Naive B cell (primary cell): ENCODE measurements at places on chromosomes 13 and 19.

DNA sequence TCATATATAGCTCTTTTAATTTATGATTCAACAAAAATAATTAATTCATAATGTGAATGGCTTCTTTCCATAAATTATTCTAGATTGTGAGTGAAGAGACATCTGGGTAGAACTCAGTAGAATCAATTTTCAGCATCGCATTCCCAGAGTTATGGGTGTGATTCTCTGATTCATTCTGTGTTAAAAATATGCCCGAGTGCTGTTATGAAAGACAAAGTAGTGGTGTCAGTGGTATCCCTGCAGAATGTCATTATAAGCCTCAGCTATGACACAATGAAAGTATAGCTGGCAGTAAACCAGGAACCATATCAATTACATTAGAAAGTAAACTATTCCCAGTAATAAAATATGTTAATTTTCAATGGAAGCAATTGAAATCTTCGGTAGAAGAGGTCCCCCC is 480.5 kb upstream of the SLITRK1 start:
- no peak overlapping the region for H3K27ac ChIP-seq
- H3K36me3 ChIP-seq = no peaks in the 10 kb centered on the region
- H3K4me3 ChIP-seq = no peak overlapping the region
- H3K27me3 ChIP-seq = no peaks in the 10 kb centered on the region
- no peak for DNase-seq

DNA sequence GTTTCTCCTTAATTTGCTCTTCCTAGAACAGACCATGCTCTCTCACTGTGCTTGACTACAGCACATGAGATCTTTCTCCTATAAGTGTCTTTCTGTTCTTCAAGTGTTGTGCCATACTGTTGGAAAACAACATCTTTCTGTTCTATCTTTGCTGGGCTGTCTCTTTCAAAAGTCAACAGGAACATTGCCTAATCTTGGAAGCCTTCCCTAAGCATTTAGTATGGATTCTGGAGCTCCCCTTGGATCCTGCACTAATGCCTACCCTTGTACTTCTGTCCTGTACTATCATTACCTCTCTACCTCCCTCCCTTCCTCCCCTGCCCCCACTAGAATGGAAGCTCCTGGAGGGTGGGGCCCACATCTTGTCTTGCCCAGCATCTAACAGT is 26.8 kb downstream of the STARD13 start:
- no peak overlapping the region for H3K4me3 ChIP-seq
- no peaks in the 10 kb centered on the region for H3K27me3 ChIP-seq
- no peaks in the 10 kb centered on the region for H3K36me3 ChIP-seq
- no peaks in the 10 kb centered on the region for H3K4me1 ChIP-seq
- DNase-seq = no peak

DNA sequence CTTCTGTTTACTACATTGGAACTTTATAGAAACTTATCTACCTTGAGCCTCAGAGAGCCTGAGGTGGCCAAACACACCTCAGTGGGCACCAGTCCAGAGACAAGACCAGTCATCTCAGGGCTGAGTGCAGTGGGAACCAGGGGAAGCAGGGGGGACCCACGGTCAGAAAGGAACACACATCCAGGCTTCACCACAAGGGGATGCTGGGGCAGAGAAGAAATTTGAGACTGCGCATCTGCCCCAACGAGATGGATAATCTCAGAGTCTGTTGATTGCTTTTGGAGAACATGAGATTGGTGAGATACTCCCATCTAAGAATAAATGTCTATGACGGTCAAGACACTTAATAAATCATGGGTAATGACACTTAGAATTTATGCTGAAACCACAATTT is 98.7 kb downstream of the DOCK9 start:
- H3K36me3 ChIP-seq = peaks cover 38% of the 10 kb centered on the region
- no peak for DNase-seq
- peaks cover 20% of the 10 kb centered on the region for H3K4me1 ChIP-seq
- H3K27ac ChIP-seq = no peak overlapping the region
- H3K4me3 ChIP-seq = no peak overlapping the region

- DNase-seq = no peak
- H3K27ac ChIP-seq = no peak overlapping the region
- peaks cover 9% of the 10 kb centered on the region for H3K36me3 ChIP-seq
- peaks cover 20% of the 10 kb centered on the region for H3K4me1 ChIP-seq
- no peaks in the 10 kb centered on the region for H3K27me3 ChIP-seq
Measured at GRCh38 chr13:40464337-40465014, 202.0 kb downstream of the FOXO1 start.

DNA sequence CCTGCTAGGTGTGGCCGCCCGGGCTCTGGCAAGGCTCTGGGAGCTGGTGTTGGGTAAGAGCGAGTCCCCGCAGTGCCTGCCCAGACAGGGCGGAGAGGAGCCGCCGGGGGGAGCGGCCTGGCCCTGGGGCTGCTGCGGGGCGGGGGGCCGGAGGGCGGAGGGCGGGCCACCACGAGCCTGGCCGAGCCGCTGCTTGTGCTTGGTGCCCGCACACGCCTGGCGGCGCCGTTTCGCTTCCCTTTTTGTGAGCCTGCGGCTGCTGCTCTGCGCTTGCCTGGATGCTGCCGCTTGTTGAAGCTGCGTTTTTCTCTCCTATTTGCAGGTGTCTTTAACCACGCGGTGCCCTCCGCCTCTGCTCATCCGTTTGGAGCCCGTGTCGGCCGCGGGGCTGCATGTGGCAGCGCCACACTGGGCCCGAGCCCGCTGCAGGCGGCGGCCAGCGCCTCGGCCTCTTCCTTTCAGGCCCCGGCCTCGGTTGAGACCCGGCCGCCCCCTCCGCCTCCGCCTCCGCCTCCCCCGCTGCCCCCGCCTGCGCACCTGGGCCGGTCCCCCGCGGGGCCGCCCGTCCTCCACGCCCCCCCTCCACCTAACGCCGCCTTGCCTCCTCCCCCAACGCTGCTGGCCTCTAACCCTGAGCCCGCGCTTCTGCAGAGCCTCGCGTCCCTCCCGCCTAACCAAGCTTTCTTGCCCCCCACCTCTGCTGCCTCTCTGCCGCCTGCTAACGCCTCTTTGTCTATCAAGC is 8.5 kb downstream of the PLEKHJ1 start:
- H3K4me3 ChIP-seq = peak overlapping the region; percentile 10
- H3K27me3 ChIP-seq = no peaks in the 10 kb centered on the region
- H3K36me3 ChIP-seq = no peaks in the 10 kb centered on the region
- H3K27ac ChIP-seq = no peak overlapping the region
- peak; percentile 34 for DNase-seq

GRCh38 chr19:54121259-54121658 is 5.7 kb downstream of the PRPF31 start:
- peaks cover 15% of the 10 kb centered on the region for H3K4me1 ChIP-seq
- H3K4me3 ChIP-seq = no peak overlapping the region
- no peak for DNase-seq
- no peak overlapping the region for H3K27ac ChIP-seq
- H3K27me3 ChIP-seq = no peaks in the 10 kb centered on the region

DNA sequence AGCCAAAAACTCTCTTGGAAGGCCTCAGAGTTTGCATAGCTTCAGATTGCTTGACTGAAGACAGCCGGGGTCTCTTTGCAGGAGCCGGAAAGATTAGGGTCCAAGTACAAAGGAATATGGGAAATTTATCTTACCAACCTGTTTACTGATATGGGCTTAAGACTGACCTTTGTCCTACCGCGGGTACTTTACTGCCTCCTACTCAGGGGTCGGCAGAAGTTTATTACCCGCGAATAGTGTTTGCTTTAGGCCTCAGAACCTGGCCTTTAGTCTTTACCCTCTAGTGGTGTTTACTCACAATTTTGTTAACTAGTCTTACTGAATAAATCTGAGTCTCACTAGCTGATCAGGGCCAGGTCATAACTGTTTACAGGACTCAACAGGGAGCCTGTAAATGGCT is 765.4 kb upstream of the SPRY2 start:
- H3K4me3 ChIP-seq = no peak overlapping the region
- H3K27ac ChIP-seq = no peak overlapping the region
- no peaks in the 10 kb centered on the region for H3K36me3 ChIP-seq
- H3K4me1 ChIP-seq = no peaks in the 10 kb centered on the region

DNA sequence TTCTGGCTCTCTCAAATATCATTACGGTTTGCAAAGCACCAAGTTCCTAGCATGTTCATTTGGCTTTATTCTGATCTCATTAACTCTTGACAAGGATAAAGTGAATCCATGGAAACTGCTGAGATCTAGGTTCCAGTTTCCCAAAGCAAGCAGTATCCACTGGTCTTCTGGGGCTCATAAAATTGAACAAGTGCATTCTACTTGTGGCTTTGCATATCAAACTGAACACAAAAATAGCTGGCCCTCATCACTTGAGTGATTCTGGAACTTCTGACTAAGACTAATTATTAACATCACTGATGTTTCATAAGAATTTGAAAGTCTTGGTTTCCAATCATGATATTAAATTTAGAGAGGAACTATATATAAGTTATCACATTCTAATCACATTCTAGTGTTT is 6.3 kb upstream of the KCTD12 start:
- DNase-seq = no peak
- H3K4me1 ChIP-seq = peaks cover under 1% of the 10 kb centered on the region
- H3K36me3 ChIP-seq = no peaks in the 10 kb centered on the region
- H3K27me3 ChIP-seq = peaks cover 35% of the 10 kb centered on the region
- no peak overlapping the region for H3K4me3 ChIP-seq

DNA sequence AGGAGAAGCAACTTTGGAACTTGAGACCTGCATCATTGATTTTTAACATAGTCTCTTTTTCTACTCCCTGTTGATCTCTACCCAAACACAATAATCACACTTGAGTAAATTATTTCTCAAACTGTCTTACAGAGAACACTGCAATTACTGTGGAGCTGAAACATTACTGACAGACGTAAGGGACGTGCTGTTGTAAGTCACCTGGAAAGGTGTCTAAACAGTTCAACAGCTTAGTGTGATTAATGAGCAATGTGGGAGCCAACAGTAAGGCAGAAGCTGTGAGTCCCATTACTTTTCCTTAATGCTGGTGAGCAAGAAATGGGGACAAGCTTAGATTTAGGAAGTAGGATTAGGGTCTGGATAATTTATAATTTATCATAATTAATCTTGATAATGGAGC is 265.7 kb downstream of the DLEU7 start:
- H3K27ac ChIP-seq = no peak overlapping the region
- no peaks in the 10 kb centered on the region for H3K36me3 ChIP-seq
- H3K27me3 ChIP-seq = no peaks in the 10 kb centered on the region

DNA sequence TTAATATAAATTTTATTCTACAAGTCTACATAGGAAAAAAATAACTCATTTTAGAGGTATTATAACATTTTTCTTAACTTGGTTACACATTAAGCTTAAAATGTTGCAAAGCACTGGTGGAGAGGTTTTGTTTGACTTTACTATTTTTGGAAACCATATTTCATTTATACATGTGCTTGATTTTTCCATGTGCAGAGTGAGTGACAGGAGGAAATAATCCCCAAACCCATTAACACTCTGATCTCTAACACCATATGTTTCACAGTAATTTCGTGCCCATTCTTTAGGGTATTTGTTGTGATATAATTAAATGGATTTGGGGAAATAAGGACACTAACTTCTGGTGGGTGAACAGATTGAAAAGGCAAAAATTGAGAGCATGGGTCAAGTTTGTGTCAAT is 2124.4 kb upstream of the PCDH20 start:
- no peak for DNase-seq
- H3K4me1 ChIP-seq = no peaks in the 10 kb centered on the region
- H3K36me3 ChIP-seq = no peaks in the 10 kb centered on the region
- no peak overlapping the region for H3K27ac ChIP-seq

GRCh38 chr19:55165952-55166529 is 372 bp downstream of the DNAAF3 start:
- H3K36me3 ChIP-seq = peaks cover 7% of the 10 kb centered on the region
- H3K4me1 ChIP-seq = peaks cover 16% of the 10 kb centered on the region
- no peak overlapping the region for H3K27ac ChIP-seq
- peak overlapping the region; percentile 67 for H3K4me3 ChIP-seq
- peaks cover 77% of the 10 kb centered on the region for H3K27me3 ChIP-seq

DNA sequence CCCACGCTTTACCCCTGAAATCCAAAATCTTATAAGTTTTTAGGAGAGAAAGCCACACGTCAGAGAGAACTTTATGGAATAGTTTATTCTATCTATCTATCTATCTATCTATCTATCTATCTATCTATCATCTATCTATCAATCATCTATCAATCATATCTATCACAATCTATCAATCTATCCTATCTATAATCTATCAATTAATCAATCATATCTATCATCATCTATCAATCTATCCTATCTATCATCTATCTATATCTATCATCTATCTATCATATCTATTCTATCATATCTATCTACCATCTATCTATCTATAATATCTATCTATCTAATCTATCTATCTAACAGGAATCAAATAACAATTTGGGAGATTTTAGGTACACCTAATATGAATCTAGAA is 115.1 kb downstream of the FGF9 start:
- no peak overlapping the region for H3K27ac ChIP-seq
- no peak overlapping the region for H3K4me3 ChIP-seq
- no peaks in the 10 kb centered on the region for H3K4me1 ChIP-seq
- DNase-seq = no peak
- H3K36me3 ChIP-seq = no peaks in the 10 kb centered on the region

- no peaks in the 10 kb centered on the region for H3K36me3 ChIP-seq
- no peak for DNase-seq
- no peaks in the 10 kb centered on the region for H3K27me3 ChIP-seq
- H3K4me1 ChIP-seq = peaks cover 19% of the 10 kb centered on the region
Measured at GRCh38 chr19:35297922-35298321, 6.0 kb downstream of the MAG start.

- DNase-seq = no peak
- peak overlapping the region; percentile 86 for H3K27ac ChIP-seq
- peaks cover 62% of the 10 kb centered on the region for H3K4me1 ChIP-seq
- H3K4me3 ChIP-seq = no peak overlapping the region
Measured at GRCh38 chr19:40815223-40815622, 16.2 kb downstream of the EGLN2 start.

DNA sequence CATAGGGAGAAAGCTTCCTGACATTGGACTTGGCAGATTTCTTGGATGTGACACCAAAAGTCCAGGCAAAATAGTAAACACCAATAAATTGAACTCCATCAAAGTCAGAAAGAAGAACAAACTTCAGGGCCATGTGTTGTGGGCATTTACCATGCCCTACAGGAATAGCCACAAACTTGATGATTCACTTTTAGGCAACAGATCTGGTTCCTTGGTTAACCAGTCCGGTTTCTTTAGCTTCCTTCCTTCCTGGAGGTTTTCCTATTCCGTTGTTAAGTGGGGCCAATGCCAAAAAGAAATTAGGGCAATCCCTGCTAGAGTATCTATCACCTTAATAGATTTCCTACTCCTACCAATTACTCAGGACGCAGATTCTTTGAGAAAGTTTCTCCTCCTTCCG is 25.2 kb downstream of the IGFL1 start:
- no peaks in the 10 kb centered on the region for H3K4me1 ChIP-seq
- H3K4me3 ChIP-seq = no peak overlapping the region

DNA sequence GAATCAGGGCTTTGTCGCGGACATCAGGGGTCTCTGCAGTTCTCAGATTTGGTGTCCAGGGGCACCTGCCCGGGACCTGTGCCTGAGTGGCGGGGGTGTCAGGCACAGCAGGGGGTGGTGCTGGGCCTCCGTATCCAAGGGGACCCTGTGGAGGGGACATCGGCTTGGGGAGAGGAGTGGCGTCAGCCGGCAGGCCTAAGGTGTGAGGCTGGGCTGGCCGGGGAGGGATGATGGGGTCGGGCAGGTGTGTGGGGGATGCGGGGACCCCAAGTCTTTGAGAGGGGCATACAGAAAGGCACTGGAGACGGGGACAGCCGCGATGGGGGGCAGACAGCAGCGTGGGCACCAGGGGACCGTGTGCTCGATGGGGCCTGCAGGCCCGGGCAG is 2.5 kb downstream of the EFNA2 start:
- H3K27me3 ChIP-seq = peaks cover 65% of the 10 kb centered on the region
- H3K4me1 ChIP-seq = peaks cover 12% of the 10 kb centered on the region
- no peak overlapping the region for H3K27ac ChIP-seq
- no peak overlapping the region for H3K4me3 ChIP-seq
- no peaks in the 10 kb centered on the region for H3K36me3 ChIP-seq
